ENCODE measurements at places on chromosomes 5 and 9.

- no peak for DNase-seq
These were observed 948.5 kb downstream of the TLE4 start for GRCh38 chr9:80520231-80520630.

GRCh38 chr9:99345942-99346341, 123.9 kb downstream of the SEC61B start:
- no peak for DNase-seq

- DNase-seq: no peak
These were observed 95.1 kb downstream of the TTC39B start for GRCh38 chr9:15211815-15212495.

GRCh38 chr9:77451507-77451906, 196.6 kb downstream of the GNA14 start:
- no peak for DNase-seq

DNA sequence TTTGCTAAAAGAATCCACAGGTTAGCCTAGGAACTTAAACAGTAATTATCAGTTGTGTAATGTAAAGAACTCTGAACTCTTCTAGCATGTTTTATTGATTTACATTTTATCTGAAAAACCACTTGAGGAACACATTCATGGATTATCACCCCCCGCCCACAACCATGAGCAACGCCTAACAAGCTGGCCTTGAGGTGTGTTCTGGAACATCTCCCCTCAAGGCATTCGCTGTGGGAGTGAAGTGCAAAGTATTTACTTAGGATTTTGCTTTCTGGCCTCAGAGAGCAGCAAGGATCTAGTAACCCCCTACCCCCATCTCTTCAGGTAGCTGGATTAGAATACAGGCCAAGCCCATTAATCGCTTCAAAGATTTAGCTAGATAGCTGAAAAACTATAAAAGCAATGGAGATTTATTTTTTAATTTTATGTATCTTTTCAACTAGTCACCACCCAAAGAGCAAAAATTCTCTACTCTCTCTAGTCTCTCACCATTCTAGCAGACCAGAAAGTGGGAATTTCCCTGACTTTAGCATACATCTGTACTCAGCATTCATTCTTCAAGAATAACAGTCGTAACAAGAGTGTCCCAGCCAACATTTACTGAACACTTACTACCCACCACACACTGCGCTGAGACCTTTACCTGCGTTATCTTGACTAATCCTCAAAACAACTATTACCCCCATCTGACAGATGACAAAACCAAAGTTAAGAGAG, 37.2 kb downstream of the DDX31 start:
- no peak for DNase-seq

DNA sequence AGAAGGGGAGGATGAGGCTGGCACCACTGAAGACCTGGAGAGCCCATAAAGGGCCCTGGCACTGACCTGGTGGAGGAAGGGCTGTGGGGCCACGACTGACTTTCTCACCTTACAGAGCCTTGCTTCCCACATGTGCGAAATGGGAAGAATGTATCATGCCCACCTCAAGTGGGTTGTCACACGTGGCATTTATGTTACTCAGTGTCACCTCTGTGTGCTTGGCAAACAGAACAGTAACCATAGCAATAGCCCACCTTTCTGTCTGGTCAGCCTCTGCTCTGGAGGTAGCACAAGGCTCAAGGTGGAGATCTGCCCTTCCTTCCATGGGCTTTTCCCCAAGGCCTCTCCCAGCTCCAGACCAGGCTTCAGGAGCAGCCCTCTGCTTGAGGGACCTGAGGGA, 16.7 kb downstream of the TCF7 start:
- DNase-seq: no peak

- DNase-seq: no peak
These were observed 28.0 kb upstream of the TOMM5 start for GRCh38 chr9:37620396-37620795.

DNA sequence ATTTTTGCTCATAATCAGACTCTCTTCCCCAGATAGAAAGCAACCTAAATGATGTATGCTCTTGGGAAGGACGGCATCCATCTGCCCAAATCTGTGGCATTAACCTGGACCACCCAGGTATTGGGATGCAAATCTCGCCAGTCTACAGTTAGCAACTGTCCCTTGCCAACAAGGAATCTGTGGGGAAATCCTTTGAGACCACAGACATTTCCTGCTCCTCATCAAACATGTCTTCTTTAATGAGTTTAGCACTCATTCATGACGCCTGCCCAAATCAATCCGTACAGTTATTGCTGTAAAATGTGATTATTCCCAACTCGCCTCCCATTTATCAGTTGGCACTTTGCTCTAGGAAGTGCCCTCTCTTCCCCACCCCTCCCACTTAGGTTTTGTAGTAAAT, 7.8 kb downstream of the ROR2 start:
- no peak for DNase-seq

DNA sequence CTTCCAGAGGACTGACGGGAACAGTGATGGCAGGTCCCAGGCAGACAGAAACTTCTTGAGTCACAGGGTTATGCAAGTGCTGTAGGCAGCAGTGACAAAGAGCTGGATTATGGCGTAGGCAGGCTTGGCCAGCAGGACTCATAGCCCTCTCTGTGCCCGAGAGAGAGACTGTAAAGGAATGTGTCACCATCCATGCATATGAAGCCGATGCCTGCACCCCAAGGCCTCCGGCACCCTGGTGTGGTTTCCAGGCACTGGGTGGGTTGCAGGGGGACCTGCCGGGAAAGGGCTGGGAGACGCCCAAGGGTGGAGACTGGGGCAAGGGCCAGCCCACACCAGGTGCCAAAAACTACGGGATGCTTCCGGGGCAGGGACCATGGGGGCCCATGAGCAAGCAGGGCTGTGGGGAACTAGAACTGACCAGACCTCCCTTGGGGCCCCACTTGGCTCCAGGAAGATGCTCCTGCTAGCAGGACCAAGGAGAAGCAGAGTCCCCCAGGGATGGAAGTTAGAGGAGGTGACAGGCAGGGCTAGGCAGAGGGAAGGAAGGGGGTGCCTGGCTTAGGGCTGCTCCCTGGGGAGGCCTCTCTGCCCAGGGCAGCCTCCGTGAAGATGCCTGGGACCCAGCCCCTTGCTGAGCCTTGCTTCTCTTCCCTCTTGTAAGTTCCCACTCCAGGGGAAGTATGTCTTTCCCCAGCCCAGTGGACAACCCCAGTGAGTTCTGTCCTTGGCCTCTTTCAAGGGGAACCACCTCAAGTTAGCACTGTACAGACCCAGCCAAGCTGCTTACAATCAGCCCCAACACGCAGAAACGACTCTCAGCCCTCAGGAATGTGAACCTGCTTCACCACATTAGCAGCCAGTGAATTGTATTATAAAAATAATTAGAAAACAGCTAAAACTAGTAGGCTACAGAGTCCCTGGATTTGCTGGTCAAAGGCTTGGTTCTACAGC, 10.5 kb upstream of the IPPK start:
- no peak for DNase-seq

- DNase-seq: no peak
These were observed 11.5 kb downstream of the ZMAT2 start for GRCh38 chr5:140711794-140712193.

DNA sequence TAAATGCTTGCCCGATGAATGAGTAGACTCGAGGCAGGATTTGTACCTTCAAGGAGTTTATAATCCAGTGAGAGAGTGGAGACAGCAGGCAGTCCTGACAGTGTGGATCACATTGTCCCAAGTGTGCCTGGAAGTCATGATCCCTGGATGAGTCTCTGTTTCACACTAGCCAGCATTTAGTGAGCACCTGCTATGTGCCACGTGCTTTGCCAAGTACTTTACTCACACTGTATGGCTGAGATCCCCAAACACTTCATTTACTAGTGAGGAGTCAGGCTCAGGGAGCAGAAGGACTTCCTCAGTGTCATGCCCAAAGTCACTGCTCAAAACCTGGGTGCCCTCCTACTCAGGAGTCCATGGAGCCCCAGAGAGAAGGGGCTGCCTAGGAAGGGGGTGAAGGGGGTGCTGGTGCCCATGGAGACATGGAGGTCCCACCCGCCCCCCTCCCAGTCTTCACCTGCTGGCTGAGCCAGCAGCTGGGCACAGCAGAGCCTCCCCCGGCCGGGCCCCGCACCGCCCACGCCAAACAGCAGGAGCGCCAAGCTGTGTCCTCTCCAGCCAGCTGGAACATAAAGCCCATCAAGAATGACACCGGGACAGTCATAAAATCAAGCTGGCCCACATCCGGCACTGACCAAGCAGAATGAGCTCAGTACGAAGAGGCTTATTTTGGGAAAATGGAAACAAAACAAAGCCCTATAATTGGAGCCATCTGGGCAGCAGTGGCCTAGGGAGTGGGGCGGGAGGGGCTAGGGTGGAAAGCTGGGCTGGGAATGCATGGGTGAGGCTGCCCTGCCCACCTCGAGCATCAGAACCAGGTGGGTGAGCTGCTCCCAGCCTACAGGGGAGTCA, 10.6 kb downstream of the LAMC3 start:
- DNase-seq: no peak

DNA sequence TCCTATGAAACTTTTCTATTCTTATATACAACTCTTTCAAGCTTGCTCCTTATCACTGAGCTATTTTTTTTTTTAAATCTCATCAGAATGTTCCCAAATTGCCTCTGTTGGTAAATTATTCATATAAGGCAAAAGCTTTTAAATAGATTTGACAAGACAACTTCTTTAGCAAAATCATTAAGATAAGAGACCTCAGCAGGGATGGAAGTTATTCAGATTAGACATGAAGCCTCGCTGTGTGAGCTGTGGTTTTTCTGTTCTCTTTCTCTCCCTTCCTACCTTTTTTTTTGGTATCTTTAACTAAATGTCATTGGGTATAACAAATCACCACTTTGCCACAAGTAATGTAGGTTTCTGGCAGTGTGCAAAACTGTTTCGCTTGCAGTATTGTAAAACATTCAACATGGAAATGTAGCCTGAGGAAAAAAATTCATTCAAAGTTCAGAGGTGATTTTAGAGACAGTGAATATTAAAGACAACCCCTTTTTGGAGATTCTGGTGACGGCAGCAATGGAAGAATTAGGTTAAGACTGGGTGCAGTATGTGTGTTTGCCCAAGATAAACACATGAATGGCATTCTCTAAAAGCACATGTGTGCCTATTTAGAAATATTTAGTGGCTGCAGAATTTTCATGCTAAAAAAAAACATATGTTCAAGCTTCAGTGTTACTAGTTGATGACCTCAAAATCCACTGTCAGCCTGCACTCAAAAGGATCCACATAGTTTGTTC, 467.1 kb downstream of the ZNF608 start:
- no peak for DNase-seq
